ENCODE measurements at places on chromosomes 1 and 21. TPM values are rescaled to one million over a fixed set of nuclear protein-coding genes. Genes with fewer than 3 reads are reported as not detected.

The RAB42 gene
- total RNA-seq: 0.83 TPM

The ABCA4 gene
- under 0.01 TPM for total RNA-seq

The LRRC38 gene
- total RNA-seq: not detected

The CFAP141 gene
- total RNA-seq: not detected

The KRTAP13-2 gene
- not detected for total RNA-seq

The IL10 gene
- not detected for total RNA-seq

The CLCNKB gene
- total RNA-seq: not detected

The ANKRD45 gene
- total RNA-seq: not detected

The TNFRSF14 gene
- total RNA-seq: 1.3 TPM

The PROX1 gene
- total RNA-seq: 0.28 TPM

The CR2 gene
- total RNA-seq: not detected

The FBXO28 gene
- total RNA-seq: 30.0 TPM

The ISG15 gene
- total RNA-seq: 105 TPM

The PALMD gene
- total RNA-seq: 1.1 TPM

The GNG5 gene
- total RNA-seq: 36.4 TPM

The GSTM5 gene
- total RNA-seq: 0.28 TPM

The DEPDC1 gene
- total RNA-seq: 14.7 TPM

The CGN gene
- 0.36 TPM for total RNA-seq

The OR6Y1 gene
- not detected for total RNA-seq

The TRMT1L gene
- total RNA-seq: 25.3 TPM

The OR10X1 gene
- total RNA-seq: not detected

The NBPF6 gene
- total RNA-seq: not detected

The HPCA gene
- not detected for total RNA-seq

The SLC44A5 gene
- total RNA-seq: under 0.01 TPM

The GUCA2B gene
- total RNA-seq: not detected

The SDC3 gene
- 13.1 TPM for total RNA-seq

The PPM1J gene
- total RNA-seq: 1.4 TPM

The RNASEL gene
- total RNA-seq: 6.4 TPM

The GCSAML gene
- total RNA-seq: not detected

The SLC44A3 gene
- 0.54 TPM for total RNA-seq

The KCNN3 gene
- not detected for total RNA-seq

The CAMK1G gene
- total RNA-seq: 0.83 TPM

The BRDT gene
- total RNA-seq: not detected

The PODN gene
- total RNA-seq: 0.56 TPM

The C1orf141 gene
- total RNA-seq: not detected

The PLPPR4 gene
- total RNA-seq: 6.4 TPM

The LRRC53 gene
- total RNA-seq: not detected

The MAP3K21 gene
- total RNA-seq: 0.18 TPM

The C2CD4D gene
- not detected for total RNA-seq

The PIK3CD gene
- total RNA-seq: 5.0 TPM

The MMEL1 gene
- under 0.01 TPM for total RNA-seq

The GBP6 gene
- not detected for total RNA-seq

All from IMR-90 (cell line).